ENCODE measurements at places on chromosomes 11 and 22.

DNA sequence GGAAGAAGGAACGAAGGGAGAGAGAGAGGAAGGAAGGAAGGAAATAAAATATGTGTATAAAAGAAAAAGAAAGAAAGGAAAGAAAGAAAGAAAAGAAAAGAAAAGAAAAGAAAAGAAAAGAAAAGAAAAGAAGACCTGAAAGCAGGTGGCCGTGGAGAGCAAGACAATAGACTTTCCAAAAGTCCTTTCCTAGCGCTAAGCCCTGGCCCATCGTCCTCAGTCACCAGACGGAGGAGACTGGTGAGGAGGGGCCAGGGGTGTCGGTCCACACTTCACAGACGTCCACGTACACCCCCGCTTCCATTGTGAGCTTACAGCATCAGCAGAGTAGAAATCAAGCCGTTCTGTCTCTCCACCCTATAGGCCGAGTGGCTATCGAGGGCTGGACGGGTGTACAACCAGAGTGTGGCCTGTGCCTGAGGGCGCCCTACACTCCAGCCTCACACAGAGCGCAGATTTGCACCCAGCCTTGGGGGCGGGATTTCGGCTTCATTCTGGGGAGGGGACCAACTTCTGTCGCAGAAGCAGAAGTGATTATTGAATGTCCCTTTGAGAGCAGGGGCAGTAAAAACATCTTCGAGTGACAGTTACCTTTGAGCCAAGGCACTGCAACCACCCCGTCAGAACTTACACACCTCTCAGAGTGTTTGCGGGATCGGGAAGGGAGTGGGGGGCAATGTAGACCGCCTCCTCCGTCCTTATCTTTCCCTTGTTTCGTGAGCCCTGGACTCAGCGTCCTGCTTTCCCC is 2.0 kb upstream of the BSX start:
- no peak for DNase-seq

- no peak for DNase-seq
Measured at GRCh38 chr11:21806947-21807346, 385.9 kb upstream of the ANO5 start.

DNA sequence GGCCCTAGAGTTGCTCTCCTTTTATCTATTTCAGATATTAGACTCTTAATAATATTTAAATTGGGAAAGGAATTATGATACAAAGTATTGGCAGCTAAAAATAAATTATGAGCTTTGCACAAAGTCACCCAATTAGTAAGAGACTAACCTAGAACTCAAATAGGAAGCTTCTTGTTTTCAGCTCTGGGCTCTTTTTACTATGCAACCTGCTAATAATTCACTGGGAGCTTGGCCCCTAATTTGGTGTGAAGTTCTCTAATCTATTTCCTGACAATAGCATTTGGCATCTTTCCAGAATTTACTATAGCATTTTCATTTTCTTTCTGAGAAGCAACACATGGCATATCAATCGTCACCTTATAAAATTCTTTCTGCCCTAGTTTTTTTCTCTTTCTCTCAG is 727.7 kb upstream of the ANO5 start:
- no peak for DNase-seq

DNA sequence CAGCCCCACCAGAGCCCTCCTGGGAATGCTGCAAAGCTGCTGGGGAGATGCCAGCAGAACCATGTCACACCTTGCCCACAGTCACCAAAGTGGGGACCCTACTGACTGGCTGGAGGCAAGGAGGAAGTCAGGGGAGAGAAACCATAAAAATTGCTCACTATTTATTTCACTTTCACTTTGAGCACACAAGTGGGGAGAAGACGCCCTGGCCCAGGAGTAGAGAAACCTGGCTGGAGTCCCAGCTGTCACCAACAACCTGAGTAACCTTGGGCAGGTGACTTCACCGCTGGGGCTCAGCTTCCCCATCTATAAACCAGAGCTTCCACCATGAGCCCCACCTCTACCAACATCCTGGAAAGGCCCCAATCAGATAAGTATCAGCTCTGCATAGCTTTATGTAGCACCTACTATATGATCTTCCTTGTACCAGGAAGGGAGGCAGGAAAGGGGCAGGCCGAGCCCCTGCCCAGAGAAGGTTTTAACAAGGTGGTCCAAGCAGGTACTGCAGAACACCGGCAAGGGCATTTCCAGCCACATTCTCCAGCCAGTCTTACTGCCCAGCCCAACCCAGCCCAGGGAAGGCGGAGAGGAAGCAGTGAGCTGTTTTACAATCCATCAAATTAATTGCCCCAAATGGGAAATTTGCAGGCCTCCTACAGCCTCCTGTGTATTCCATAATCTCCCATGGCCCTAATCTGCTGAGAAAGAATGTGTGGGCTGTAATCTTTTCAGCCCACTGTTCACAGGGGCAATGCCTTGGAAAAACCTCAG is 27.6 kb downstream of the PLEKHA7 start:
- DNase-seq, result no peak

DNA sequence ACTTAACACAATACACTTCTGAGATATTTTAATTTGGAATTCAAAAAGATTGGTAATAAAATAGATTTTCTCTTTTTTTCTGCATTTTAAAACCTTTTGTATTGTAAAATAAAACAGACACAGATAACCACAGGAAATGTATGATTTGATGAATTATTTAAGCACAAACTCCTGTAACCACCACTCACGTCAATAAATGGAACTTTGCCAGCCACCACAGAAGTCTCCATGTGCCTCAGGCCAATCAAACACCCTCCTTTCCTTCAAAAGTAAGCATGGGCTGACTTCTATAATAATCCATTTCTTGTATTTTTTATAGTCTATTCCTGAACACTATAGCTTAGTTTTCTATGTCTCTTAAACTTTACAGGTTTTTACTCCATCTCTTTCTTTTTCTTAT is 721.7 kb downstream of the DLG2 start:
- DNase-seq, result no peak

- no peak for DNase-seq
Measured at GRCh38 chr22:32697331-32697995, 104.0 kb upstream of the TIMP3 start.

- DNase-seq, result no peak
Measured at GRCh38 chr22:46084943-46085827, 65.1 kb upstream of the PPARA start.

GRCh38 chr11:66321606-66322005 is 4.8 kb upstream of the CD248 start:
- DNase-seq, result no peak

- no peak for DNase-seq
Measured at GRCh38 chr11:74534216-74534945, 40.9 kb upstream of the LIPT2 start.

DNA sequence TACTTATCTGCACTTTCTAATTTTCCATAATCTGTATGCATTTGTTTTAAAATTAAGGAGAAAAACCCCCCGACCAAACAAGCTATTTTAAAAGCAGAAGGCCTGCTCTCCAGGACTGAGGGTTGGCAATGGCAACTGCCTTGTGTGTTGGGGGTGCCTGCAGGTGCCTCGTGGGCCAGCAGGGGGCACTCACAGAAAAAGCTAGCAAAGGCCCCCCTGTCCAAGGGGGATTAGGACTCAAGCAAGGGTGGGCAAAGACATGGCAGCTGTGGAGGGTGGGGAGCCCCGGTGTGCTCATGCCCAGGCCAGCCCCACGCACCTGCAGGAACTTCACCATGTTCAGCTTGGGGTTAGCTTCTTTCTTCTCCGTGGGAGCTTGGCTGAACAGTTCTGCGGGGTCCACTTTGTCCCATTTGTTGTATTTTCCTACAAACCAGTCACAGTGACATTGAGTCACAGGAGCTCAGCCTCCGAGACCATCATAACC is 10.3 kb downstream of the TOP3B start:
- no peak for DNase-seq

- no peak for DNase-seq
Measured at GRCh38 chr11:46942172-46942571, 5.6 kb downstream of the CSTPP1 start.

- DNase-seq, result no peak
Measured at GRCh38 chr11:77019976-77020595, 14.1 kb upstream of the B3GNT6 start.

DNA sequence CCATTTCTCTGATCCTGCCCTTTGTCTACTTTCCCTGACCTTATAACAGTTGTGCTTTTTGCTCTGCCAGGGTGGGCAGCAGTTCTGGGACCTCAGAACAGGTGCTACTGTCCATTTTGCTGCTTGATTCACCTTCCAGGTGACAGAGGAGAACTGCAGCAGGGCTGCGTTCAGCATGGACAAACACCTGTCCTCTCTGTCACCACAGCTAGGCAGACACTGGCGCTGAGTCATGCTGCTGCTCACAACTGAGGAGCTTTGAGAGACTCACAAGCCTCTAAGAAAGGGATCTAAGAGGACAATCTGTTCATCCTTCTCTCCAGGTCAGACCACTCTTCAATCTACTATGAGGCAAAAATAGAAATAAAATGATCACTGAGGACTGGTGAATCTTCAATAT is 1144.5 kb upstream of the CCDC90B start:
- DNase-seq, result no peak

DNA sequence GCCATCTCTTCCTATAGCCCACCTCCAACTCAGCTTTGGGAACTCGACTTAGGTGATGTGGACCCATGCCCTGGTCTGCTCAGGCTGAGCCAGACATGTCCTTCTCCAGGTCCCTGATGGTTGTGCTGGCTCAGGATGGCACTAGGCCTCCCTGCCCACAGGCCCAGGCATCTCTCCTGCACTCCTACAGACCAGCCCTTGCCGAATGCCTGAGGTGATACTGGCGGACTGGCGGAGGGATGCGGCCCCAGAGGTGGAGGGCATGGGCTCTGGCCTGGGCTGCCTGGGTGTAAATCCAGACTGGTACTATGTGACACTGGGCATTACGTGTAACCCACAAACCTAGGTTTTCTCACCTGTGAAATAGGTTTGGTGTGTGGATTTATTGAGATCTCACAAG is 352.8 kb downstream of the SHANK2 start:
- no peak for DNase-seq

DNA sequence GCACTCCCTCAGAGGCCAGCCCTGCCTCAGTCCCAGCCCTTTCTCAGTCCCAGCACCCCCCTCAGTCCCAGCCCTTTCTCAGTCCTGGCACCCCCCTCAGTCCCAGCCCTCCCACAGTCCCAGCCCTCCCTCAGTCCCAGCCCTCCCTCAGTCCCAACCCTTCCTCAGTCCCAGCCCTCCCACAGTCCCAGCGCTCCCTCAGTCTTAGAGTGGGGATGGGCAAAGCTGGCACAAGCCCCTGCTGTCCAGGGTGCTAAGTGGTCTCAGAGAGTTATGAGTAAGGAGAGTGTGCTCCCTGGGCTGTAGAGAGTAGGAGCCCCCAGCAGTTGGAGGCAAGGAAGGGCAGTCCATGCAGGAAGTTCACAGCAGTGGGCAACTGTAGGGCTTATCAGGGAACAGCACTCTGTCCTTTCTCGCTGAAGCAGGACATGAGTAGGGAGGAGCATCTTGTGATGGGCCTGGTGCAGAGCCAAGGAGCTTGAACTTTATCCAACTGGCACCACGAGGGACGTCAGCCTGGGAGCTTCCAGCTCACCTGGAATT is 51.4 kb upstream of the CRYBB3 start:
- no peak for DNase-seq

All from vagina (tissue), 2 donors.